ENCODE measurements at places on chromosomes 4 and X.

DNA sequence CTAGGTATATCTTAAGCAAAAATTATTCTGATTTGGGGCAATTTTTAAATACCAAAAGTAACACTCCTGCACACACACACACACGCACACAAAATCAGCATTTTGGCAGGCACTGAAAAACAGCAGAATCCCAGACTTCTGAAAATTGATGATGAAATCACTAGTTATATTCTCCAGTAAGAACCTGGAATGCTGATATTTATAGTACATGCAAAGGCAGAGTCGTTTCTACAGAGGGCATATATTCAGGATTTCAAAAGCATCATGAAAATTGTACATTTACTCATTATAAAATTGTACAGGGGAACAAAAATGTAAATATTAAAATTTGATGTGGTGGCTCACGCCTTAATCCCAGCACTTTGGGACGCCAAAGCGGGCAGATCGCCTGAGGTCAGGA lies 352.5 kb upstream of the PITX2 start:
- no peak for DNase-seq

DNA sequence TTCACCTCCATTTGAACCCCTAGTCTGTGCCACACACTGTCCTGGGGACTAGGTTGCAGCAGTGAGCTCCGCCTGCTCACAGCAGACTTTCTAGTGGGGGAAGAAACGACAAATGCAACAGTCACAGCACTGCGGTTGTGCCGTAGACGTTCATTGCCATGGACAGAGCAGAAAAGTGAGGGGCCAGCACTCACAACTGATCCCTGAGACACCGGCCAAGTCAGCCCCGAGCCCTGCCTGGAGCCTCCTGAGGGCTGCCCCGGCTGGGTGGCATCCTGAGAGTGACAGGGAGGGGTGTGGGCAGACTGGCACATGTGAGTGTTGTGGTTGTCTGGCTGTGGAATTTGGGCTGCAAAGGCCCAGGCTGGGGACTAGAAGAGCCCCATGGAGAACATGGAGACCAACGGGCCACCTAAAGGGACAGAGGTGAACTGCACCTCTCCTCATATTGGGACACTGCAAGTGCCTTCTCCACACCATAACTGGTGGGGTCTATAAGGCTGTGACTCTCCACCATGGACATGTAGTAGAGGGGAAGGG lies 4.6 kb downstream of the DUSP9 start:
- no peak for DNase-seq

DNA sequence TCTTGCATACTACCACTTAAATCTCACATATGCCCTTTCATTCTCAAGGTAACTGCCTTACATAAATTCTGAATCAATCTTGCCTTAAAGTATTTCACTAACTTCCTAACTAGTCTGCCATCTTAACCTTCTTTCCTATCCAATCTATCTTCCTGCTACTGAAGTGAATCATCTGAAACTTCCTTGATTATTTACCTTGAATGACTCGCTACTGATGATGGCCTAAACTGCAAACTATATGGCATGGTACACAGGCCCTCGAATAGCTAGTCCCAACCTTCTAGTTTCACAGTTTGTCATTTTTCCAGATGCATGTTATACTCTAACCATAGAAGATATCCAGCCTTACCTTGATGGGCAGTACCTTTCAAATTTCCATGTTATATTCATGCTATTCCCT lies 19.9 kb downstream of the PHKA1 start:
- no peak for DNase-seq

- DNase-seq, result no peak
Observed at GRCh38 chrX:150983521-150984168, 510 bp downstream of the HMGB3 start.

- DNase-seq, result no peak
Observed at GRCh38 chrX:110734271-110734670, 61.3 kb downstream of the CHRDL1 start.

- no peak for DNase-seq
Observed at GRCh38 chr4:124937993-124938392, 225.5 kb upstream of the ANKRD50 start.

- no peak for DNase-seq
Observed at GRCh38 chrX:21382715-21383114, 8.5 kb downstream of the CNKSR2 start.

DNA sequence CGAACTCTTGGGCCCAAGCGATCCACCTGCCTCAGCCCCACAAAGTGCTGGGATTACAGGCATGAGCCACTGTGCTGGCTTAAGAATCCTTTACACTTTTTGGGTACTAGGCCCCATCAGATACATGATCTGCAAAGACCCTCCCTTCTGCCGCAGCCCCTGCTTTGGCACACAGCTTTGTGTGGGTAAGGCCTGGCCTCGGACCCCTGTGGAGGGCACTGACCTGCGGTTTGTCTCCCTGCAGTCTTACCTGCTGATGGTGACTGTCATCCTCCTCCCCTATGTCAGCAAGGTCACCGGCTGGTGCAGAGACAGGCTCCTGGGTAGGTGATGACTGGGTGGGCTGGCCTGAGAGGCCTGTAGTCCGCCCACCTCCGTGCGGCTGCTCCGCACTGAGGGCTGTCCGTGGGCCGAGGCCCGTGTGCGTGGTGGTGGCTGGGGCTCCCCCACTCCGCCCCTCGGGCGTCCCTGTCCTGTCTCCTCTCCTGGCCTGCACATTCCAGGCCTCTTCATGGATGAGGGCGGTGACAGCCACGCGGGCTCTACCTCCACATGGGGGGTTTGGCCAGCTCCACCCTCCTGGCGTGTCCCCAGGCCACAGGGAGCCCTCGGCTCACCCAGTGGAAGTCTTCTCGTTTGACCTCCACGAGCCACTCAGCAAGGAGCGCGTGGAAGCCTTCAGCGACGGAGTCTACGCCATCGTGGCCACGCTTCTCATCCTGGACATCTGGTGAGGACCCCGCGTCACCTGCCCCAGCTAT lies 18.0 kb downstream of the DGKQ start:
- no peak for DNase-seq

DNA sequence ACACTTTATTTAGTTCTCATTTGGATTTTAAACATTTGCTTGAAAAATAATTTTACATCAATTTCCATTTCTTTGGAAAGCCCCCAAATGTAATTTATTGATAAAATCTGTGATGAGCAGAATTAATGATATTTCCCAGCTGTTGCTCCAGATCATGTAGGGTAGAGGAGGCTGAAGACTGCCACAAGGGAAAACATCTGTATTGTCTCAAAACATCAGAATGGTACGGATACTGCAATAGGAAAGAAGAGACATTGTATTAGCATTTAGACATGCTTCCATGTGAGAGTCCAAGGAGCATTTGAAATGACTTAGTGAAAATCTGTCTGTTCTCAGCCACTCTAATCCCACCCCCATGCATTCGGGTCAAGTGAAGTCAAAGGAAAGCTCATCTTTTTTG lies 14.4 kb downstream of the ADH1A start:
- DNase-seq, result no peak

GRCh38 chr4:25943312-25943711 lies 29.3 kb downstream of the SMIM20 start:
- no peak for DNase-seq

- no peak for DNase-seq
Observed at GRCh38 chr4:30002341-30002740, 717.8 kb upstream of the PCDH7 start.

DNA sequence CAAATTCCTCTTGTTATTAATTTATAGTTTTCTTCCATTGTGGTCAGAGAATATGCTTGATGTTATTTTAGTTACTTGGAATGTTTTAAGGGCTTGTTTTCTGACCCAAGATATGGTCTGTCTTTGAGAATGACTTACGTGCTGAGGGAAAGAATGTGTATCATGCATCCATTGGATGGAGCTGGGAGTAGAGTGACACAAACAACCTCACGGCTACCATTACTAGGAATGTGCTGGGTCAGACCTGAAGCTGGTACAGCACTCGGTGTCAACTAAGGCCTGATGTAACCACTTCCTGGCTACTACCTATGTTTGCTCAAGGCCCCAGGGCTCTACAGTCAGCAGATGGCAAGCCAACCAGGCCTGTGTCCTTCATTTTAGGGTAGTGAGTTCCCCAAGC lies 257.8 kb downstream of the FAT4 start:
- DNase-seq, result no peak

DNA sequence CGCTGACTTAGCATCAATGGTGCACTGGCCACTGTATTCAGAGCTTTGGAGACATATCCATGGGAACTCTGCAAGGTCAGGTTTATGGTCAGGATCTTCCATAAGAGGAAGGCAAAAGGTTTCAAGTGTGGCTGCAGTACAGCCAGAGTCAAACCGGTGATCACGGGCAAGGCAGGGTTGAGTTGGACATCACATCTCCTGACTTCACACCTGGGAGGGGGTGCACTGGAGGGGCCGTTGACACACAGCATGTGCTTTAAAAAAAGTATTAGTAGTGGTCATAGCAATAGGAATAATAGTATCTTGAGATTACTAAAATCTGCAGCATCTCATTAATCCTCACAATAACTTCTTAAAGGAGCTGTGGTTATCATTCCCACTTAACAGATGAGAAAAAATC lies 28.9 kb upstream of the MAN2B2 start:
- no peak for DNase-seq

DNA sequence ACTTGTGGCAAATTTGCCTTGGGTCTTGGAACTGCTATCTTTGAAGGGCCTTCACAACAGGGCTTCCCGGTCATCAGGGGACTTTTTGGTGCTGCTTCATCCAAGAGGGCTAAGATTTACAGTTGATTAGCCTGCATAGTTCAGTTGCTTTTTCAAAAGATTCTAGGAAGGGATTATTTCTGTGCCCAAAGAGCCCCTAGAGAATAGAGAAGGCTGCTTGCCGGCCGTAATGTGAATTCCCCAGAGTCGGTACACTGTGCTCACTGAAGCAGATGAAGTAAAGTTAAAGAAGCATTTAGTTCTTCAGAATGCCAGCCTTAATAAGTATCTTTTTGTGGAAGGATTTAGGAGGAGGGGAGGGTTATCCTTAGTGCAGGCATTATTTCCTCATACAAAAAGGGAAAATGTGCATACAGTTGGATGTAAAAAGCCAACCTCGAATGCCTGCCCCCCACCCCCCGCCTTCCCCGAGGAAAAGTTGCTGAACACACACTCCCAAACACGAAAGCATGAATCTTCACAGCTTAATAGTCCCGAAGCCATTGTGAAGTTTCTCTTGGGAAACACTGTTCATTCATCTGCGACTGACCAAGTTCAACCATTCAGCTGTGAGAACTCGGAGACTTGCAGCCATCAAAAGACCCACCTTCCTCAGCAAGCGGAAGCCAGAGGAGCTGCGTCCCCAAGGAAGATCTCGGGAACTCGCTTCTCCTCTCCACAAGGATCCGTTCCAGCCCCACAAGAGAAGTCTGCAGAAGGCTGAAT lies 47.6 kb downstream of the ANOS1 start:
- no peak for DNase-seq

DNA sequence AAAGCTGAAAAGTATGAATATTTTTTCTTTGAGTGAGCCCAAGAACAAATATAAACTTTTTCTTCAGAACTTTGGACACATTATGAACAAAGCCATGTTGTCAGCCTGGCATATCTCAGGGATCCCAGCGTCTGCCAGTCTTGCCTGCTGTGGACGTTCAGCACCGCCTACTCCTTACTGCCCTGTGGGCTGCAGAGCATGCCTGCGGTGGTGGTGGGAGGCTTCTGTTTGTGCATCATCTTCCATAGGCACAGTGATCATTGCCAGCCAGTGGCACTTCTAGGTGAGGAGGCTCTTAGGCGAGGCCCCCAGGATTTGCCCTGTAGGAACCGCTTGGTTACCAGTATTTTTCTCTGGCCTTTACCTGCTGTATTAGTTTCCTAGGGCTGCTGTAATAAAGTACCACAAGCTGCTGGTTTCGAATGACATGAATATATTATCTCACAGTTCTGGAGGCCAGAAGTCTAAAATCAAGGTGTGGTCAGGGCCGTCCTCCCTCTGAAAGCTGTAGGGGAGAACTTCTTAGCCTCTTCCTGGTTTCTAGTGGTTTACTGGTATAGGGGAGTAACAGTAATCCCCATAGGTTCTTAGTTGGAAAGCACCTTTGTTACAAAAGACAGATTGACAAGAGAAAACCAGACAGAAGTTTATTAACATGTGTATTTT lies 15.4 kb downstream of the ANXA3 start:
- no peak for DNase-seq

DNA sequence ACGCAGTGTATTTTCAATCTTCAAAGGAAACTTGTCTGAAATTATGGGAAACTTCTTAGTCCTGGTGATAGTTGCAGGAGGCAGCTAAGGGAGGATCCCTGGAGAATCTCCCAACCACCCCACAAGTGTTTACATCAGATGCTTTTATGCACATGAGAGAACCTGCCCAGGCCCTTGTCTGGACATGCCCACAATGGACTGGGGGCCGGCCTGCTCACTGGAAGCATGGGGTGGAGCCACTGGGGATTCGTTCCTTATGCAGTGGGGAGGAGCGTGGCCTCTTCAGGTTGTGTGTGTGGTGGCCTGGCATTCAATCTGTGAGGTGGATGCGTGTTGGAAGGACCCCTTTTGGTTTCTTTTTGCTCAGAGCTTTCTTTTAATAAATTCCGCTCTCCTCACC lies 398.7 kb upstream of the PPP1R2C start:
- no peak for DNase-seq

- DNase-seq, result no peak
Observed at GRCh38 chr4:24917076-24917856, 4.4 kb upstream of the CCDC149 start.

DNA sequence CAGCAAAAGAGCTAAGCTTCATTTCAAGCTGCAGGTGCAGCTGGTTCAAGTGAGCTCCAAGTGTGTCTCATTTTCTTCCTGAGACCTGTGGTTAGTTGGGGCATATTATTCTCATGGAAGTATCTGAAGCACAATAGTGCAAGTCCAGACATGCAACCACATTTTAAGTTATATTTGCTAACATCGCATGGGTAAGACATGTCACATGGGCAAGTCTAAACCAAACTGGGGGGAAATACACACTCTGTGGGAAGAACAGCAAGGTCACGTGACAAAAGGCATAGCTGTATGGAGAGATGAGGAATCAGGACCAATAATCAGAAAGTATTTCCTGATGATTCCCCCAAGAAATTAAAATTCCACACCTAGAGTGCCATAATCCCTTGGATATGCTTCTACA lies 94.9 kb upstream of the NDP start:
- no peak for DNase-seq

- no peak for DNase-seq
Observed at GRCh38 chr4:108336076-108336475, 167.3 kb upstream of the LEF1 start.

DNA sequence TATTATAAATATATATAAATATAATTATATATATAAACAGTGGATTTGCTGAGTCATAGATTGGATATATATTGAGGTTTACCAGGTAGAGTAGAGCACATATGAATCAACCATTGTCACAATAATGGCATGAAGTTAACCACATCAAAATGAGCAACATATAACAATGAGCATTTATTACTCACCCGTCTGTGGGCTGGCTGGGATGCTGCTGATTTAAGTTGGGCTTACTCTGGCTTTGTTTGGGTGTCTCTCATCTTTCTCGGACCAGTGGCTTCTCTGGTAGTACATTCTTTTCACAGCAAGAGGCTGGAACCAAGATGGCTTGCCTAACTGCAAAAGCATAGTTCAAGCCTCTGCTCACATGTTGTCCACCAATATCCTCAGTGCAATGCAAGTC lies 111.7 kb upstream of the TAPT1 start:
- DNase-seq, result no peak
